ENCODE measurements at places on chromosomes 7 and 10.
A peak's percentile ranks its signal among the peaks of the same experiment; 100 is the strongest.

GRCh38 chr10:72801263-72801868 is 92.2 kb upstream of the OIT3 start:
- DNase-seq: no peak

- no peak for DNase-seq
Measured at GRCh38 chr7:154853727-154854095, 149.2 kb downstream of the PAXIP1 start.

- DNase-seq: peak; percentile 80
Measured at GRCh38 chr10:31622978-31623377, 304.0 kb downstream of the ZEB1 start.

DNA sequence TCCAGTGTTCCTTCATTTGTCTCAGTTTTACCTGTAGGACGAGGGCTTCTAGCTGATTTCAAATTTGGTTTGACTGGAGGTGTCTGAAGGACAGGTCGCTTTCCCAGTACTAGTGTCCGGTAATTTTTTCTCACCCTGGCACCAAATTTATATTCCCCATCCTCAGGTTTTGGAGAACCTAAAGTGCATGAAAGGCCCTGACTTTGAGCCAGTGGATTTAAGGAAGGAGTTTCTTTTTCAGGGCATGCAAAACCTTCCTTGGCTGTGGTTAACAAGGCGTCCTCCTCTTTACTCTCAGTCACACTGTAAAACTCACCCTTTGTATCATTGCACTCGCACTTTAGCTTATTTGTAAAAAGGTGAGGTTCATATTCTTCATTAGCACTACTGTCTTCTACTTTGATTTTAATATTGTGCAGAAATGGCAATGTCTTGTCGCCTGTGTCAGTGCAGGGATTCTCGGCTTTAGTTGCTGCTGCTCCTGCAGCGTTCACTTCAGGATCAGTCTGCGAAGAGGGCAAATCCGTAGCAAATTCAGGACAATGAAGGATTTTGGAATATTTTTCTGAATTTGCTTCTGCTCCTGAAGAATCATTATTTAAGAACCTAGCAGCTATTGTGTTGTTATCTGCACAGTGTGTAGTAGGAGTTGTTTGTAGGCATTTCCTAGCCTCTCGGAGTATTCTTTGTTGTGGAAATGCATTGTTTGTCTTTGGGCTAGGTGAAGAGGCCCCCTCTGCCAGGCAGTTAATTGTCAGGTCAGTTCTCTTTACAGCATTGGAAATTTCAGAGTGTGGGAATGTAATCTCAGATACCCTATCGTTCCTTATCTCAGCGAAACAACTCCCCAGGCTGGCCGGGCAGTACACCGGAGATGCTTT is 9.9 kb downstream of the SKIDA1 start:
- no peak for DNase-seq

DNA sequence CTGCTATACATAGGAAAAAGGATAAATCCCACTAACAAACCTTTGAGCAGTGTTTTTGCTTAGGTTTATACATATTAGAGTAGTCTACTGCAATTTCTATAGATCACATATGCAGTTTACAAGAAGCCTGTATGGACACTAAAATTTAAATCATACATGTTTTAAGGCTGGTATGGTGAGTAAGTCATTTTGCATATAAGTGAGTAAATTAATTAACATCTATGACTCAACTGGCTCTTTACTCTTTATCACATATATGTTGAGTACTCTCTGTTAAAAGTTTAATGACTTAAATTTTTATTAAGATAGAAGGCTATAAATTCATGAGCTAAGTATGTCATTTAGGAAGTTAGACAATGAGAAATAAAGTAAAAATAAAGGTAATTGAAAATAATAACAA is 69.4 kb downstream of the LRRN3 start:
- DNase-seq: no peak

DNA sequence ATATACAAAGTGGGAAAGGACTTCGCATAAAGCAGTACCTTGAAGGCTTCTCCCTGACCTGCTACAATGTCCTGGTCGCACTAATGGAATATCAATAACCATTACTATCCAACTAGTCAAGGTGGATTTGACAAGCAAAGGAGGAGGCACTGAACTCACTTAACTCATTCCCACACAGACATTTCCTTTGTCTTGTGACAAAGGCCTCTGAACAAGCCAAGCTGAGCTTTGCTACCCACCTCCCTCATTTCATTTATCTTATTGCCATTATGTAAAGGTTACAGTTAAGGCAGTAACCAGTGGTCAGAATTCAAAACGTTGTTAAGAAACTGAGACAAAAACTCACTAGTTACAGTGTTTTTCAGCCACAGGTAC is 7.3 kb downstream of the ELMO1 start:
- no peak for DNase-seq

DNA sequence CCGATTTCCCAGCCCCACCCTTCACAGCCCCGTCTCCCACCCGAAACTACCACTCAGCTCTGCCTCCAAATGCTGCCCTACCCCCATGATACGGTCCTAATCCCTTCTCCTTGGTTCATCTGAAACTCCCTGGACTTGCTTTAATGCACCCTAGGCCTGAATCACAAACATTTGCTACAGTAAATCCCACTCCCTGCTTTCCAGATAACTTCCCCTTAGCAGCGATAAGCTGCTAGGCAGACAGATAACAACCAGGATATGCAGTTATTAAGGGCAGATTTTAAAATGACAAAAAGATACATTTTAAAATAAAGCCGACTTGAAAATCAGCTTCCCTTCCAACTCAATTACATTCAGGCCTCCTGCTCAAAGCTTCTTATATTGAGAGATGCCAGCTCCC is 514.7 kb downstream of the GRID1 start:
- no peak for DNase-seq
